A673 (cell line): ENCODE measurements at places on chromosomes 11 and 22.

DNA sequence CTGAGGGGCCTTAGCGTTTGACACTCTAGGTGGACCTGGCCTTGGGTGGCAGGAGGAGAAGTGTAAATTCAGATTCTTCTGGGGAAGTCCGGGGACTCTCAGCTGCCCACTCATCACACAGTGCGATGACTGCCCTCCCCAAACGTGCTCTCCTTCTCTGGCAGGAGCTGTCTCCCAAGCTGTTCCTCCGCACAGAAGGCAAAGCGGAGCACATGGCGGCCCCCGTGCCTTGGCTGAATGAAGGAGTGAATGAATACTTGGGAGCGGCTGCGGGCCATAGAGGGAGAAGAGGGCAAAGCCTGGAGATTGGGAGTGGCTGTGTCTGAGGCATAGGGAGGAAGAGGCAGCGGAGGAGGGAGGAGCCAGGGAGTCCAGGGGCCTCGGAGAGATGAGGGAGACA is 6.9 kb upstream of the NAA40 start:
- DNase-seq: no peak

- peak; percentile 40 for DNase-seq
Measured at GRCh38 chr11:81444297-81444696, 1289.4 kb downstream of the FAM181B start.

GRCh38 chr11:132977241-132977640 is 555.1 kb downstream of the OPCML start:
- no peak for DNase-seq

- DNase-seq: no peak
Measured at GRCh38 chr22:48406161-48406560, 1421.5 kb downstream of the BRD1 start.

GRCh38 chr11:108929241-108929640 is 264.4 kb downstream of the DDX10 start:
- no peak for DNase-seq

GRCh38 chr22:36442506-36443197 is 38.8 kb downstream of the TXN2 start:
- DNase-seq: no peak

DNA sequence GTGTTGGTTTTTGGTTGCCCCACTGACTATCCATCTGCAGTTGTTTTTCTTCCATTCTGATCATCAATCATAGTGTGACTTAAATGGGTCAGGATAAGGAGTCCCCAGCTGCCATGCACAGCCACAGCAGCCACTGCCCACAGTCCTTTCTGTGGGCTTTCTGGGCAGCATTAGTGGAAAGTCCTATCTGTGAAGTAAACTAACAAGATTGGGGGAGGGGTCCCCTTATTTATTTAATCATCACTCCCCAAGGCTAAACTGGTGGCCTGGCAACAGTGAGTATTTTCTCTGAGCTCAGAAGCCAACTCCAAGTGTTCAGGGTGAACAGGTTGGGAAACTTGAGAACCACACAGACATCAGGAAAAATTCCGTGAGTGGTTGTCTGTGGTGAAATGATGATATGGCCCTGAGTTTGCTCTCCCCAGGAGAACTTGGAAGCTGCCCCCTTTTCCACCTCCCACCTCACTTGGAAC is 145.0 kb downstream of the CCDC34 start:
- DNase-seq: no peak

DNA sequence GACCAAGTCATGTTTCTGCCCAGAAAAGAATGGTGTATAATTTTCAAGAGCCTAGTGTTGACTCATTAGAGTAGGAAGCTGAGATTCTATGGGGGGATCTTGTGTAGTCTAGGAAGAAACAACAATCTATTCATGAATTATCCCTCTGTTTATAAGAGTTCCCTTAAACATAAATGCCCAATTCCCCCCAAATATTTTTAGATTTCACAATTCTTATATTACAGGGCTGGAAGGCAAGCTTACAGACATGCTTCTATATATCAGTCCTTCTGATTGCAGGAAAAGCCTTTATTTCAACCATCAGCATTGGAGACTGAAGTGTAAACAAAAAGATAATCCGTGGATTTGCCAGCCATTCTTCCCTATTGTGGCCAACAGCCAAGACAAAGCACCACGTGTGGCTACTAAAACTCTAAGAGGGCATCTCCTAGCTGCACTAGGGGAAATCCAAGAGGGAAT is 71.4 kb downstream of the NAT10 start:
- DNase-seq: no peak

- DNase-seq: no peak
Measured at GRCh38 chr11:126396965-126397364, 41.5 kb downstream of the ST3GAL4 start.

DNA sequence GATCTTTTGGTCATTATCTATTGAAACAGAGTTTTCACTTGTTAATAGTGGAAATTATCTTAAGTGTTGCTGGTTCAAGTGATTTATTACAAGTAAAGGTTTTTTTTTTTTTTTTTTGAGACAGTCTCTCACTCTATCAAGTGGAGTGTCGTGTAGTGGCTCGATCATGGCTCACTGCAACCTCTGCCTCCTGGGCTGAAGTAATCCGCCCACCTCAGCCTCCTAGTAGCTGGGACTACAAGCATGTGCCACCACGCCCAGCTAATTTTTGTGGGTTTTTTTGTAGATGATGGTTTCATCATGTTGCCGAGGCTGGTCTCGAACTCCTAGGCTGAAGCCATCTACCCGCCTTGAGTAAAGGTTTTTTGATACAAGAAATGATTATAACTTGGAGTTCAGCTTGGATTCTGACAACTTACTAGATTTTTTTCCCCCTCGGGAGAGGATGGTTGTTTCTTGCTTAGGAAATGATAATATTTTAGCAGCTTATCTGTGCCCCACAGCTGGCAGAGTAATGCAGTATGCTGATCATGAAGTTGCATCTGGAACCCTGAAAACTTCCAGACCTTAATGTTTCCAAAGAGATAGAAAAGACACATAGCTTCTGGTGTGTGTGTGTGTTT is 68.9 kb downstream of the MTMR3 start:
- DNase-seq: no peak

- no peak for DNase-seq
Measured at GRCh38 chr11:111359223-111360149, 19.6 kb downstream of the POU2AF1 start.
